ENCODE measurements at places on chromosomes 7 and 10. TPM values are rescaled to one million over a fixed set of nuclear protein-coding genes. Genes with fewer than 3 reads are reported as not detected.

HTR7 gene
- total RNA-seq = not detected

NODAL gene
- total RNA-seq = not detected

DNA sequence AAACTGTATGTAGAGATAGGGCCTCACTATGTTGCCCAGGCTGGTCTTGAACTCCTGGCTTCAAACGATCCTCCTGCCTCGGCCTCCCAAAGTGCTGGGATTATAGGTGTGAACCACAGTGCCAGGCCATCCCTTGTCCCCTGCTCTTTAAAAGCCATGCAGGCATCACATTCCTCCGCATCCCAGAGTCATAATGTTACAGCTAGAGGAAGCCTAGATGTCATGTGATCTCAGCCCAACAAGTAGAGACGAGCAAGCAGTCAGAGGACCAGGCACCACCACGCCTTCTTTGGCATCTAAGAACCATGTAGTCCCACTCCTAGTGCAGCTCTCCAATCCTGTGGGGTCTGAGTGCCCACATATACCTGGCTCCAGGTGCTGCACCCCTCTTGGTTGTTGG is 13.1 kb downstream of the PODXL start:
- no peak for DNase-seq

- DNase-seq = no peak
These were observed 32.8 kb upstream of the STRIP2 start for GRCh38 chr7:129401228-129401966.

DNA sequence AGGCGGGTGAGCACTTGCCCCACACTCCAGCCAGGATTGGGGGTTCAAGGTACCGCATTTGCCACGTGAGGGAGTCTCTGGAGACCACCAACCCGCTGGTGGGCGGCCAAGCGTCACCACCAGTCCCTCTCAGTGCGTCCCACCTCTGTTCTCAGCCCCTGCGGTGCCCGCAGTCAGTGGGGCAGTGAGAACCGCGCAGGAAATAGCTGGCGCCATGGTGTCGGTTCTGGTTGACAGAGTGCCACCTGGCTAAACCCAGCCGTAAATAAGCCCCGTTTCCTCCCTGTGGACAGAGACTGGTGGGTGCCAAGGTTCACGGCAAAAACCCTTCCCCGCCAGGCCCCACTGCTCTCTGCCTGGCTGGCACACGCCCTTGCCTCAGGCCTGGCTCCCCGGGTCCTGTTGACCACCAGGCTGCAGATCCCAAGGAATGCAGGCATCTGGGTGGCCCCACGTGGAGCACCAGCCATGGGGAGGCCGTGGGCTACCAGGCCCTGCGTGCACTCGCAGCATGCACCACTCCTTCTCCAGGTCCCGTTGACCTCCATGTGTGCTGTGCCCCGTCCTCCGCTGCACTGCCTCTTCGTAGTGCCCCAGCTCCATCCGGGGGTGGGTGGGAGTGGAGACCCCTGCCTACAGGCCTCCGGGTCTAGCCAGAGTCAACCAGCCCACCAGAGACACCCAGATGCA is 140.0 kb downstream of the LHPP start:
- DNase-seq = no peak

GRCh38 chr10:16440396-16441133 is 3.8 kb downstream of the PTER start:
- peak; percentile 53 for DNase-seq

CPXM2 gene
- total RNA-seq = not detected

DNA sequence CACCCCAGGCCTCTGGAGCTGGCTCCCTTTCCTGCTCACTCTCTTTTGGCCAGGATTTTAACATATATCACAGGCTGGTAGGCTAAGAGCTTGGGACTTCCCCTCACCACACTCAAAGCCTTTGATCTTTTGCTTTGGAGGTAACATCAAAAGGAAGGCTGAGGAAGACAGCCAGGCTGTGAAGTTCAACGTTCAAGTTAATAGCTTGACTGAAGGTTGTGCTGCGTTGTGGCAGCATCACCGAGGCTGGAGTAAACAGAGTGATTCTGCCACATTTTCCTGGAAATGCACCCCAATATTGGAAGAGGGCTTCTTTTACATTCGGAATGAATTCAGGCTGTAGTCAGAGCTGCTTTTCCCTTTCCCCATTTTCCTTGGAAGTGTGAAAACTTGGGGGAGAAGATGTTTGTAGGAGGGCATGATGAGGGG is 57.3 kb downstream of the TCF7L2 start:
- DNase-seq = peak; percentile 42

FAM25A gene
- not detected for total RNA-seq

CDC14C gene
- not detected for total RNA-seq

METTL27 gene
- 1.7 TPM for total RNA-seq

DNA sequence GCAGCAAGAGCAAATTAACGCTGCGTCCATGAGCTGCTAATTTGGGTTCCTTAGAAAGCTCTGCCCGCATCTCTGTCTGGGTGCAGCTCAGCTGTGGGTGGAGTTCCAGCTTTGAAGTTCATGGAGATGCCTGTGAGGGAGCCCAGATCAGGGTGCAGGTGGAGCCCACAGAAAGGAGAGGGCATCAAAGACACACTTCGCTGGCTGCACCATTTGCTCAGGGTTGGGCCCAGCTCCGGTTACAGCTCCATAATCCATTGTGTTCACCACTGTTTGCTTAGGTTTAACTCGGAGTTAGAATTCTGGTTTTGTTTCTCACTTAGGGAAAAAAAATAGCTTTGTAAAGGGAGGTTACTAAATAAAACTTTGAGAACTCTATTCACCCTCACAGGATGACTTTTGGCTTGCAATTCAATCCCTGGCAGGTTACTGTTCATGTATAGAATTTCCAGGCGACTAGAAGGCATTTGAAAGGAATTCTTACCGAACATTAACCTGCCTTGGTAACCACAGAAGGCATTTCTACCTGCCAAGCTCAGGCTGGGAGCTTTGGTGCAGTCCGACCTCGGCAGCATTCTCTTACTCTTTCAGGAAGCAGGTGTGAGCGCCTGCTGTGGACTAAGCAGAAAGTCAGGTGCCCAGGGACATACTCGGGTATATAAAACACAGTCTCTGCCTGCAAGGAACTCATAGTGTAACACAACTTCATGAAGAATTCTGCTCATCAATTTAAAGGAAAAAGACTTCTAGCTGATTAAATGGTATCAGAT is 179.5 kb upstream of the RNF32 start:
- no peak for DNase-seq

- no peak for DNase-seq
These were observed 519.1 kb upstream of the AKR1E2 start for GRCh38 chr10:4306871-4307270.

GRCh38 chr7:128030654-128031611 is at the start of gene LRRC4:
LRRC4 (minus strand) TSS chr7:128031437; CDS start chr7:128030640, 797 bp downstream.
- peak; percentile 46 for DNase-seq

DNA sequence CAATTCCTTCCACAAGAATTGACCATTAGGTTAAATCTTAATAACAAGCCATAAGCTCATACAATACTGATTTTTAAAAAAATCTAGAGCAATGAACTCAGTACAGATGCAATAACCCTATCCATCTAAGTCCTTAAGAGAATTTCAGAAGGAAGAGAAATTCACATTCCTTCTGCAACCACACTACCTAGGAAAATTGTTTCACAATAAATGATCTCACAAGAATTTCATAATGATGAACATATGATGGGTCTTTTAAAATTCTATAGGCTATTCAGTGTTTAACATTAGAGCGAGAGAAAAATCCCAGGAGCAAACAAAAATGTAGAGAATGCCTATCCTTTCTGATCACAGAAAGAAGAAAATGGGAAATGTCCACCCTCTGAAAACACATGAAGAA is 70.0 kb upstream of the MAGI2 start:
- no peak for DNase-seq

DNA sequence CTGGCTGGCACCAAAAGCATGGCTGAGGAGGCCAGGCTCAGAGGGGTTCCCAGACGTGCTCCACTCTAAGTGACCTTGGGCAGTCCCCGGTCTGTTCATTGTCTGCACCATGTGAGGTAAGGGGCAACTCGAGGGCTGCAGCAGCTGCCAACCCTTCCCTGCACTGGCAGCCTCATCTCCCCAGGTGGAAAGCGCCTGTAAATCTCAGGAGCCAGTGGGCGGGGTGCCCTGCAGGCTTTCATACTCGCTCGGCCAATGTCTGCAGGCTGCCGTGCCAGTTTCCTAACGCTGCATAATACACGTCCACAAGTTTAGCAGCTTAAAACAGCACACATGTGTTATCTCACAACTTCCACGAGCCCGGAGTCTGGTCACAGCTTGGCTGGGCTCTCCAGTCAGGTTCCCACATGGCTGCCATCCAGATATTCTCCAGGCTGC is 12.6 kb upstream of the GDF10 start:
- DNase-seq = no peak

MEIG1 gene
- 0.95 TPM for total RNA-seq

- DNase-seq = no peak
These were observed 181.1 kb downstream of the PRKG1 start for GRCh38 chr10:51255381-51255780.

DNA sequence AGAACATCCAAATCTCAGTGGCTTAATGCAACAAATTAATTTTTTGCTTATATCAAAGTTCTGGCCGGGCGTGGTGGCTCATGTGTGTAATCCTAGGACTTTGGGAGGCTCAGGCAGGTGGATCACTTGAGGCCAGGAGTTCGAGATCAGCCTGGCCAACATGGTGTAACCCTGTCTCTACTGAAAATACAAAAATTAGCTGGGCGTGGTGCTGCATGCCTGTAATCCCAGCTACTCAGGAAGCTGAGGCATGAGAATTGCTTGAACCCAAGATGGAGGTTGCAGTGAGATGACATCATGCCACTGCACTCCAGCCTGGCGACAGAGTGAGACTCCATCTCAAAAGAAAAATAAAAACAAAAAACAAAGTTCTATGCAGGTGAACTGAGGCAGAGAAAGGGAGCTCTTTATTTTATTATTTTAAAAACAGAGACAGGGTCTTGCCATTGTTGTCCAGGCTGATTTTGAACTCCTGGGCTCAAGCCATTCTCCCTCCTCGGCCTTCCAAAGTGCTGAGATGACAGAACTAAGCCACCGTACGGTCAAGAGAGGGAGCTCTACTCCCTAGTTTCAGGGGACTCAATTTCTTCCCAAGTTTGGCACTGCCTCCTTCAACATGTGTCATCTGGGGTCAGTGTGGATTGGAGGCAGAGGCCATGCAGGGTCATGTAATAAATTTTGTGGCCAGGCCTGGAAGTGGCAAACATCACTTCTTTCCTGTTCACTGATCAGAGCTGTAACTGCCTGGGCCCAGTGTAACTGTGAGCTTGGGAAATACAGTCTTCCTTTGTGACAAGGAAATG is 2.4 kb downstream of the ADCK2 start:
- peak; percentile 18 for DNase-seq

DNA sequence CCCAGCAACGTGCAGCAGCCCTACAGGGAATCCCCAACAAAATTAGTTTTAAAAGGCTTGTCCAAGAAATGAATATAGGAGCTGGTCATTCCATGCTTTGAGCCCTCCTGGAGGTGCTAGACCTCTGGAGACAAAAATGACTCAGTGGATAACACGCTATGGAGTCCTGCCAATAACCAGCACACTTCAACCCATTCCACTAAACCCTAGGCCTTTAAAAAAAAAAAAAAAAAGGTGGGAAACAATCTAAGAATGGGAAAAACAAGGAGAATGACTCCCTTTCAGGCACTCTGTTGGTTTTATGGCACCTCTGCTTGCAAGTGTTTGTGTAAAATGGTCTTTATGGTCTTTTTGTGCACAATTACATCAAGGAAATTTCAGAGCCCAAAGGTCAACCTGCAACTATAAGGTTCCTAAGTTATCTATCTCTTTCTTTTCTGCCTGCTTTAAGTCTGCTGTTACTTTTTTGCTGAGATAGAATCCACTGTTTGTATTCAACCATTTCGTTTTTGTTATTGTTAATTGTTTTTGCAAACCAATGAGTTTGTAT is 21.3 kb downstream of the AVL9 start:
- DNase-seq = no peak

- no peak for DNase-seq
These were observed 122.0 kb downstream of the TRRAP start for GRCh38 chr7:99000196-99000903.

DNA sequence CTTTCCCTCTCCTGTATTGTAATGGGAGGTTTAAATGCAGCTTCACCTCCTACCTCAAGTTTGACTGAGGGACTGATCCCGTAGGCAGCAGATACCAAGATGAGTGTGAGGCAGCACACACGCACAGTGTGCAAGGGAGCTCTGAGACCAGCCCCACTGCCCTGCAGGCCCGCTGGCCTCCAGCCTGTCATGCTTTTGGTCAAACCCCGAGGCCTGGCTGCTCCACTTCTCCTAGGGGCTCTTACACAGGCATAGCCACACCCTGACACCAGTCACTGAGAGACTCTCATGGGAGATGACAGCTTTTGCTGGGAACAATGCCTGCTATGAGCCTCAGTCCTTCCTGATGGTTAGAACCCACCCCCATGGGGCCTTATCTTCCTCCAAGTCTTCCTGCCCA is 27.6 kb downstream of the DRGX start:
- no peak for DNase-seq

LIPF gene
- total RNA-seq = not detected

DNA sequence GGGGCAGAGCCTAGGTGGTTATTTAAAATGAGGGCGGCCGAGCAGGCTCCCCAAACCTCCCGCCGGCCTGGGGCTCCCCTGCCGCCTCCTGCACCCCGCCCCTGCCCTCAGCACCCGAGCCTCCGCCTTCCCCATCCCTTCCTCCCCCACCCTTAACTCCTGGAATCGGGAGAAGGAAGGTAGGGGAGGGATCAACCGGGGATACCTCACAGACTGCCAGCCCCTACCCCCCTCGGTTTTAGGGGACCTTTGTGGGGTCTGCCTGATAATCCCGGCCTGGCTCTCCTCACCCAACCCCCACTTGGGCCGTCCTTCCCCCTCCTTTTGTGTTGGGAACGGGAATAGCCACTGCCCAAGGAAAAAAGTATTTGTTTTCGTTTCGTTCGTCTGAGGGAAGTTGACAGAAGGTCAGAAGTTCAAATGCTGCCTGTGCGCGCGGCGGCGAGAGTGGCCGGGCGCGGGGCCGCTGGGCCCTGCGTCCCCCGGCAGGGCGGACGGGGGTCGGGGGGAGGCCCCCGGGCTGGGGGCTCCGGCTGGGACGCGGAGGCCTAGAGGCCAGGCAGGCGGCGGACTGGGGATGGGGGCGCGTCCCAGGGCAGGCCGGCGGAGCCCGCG is 2.8 kb downstream of the SHH start:
- no peak for DNase-seq

All from activated CD4-positive, alpha-beta memory T cell treated with anti-CD3 and anti-CD28 coated beads for 36 hours (primary cell).